ENCODE measurements at places on chromosomes 12 and 14.

DNA sequence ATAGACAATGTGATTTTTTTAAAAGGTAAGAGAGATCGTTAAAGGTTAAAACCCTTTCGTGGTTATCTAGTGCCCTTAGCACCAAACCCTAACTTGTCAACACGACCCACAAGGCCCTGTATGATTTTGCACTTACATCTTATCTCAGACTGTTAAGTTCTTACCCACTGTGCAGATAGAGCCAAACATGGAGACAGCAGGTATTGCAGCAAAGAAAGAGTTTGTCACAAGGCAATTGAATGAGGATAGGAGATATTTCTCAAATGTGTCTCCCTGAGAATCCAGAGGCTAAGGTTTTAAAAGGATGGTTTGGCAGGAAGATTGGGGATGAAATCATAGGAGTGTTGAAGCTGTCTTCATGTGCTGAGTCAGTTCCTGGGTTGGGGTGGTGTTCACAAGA is 313.4 kb downstream of the AEBP2 start:
- DNase-seq: no peak

DNA sequence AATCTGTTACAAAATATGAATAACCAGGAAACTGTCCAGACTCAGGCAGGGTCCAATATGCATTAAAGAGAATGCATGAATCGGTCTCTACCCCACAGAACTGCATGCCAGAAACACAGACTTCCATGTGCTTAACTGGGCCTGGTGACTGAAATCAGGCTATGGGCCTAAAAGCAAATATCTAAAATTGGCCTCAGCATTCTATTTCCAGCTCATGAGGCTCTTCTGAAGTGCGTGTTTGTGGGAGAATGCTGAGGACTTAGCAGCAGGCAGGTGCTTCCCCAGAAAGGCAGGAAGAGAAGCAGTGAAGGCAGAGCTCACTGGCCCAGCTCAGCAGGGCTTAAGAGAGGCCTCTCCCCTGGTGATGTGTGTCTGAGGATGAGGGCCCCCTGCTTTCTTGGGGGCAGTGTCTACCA is 48.5 kb downstream of the ADGRD1 start:
- DNase-seq: no peak

DNA sequence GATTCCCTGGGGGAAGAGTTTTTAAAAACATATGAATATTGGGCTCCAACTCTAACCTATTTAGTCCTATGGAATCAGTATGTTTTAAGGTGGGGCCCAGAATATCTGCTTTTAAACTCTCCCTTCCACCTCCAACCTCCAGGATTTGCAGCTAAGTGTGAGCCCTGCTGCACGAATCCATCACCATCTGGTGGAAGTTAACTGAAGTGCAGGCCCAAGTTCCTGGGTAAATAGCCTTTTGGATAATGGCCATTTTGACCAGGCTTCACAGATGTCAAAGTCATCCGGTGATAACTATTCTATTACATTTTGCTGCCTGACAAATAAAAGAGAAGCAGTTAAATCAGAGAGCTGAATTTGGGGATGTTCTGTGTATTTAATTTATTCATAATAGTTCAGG is 58.1 kb upstream of the RMST start:
- DNase-seq: peak; percentile 49

DNA sequence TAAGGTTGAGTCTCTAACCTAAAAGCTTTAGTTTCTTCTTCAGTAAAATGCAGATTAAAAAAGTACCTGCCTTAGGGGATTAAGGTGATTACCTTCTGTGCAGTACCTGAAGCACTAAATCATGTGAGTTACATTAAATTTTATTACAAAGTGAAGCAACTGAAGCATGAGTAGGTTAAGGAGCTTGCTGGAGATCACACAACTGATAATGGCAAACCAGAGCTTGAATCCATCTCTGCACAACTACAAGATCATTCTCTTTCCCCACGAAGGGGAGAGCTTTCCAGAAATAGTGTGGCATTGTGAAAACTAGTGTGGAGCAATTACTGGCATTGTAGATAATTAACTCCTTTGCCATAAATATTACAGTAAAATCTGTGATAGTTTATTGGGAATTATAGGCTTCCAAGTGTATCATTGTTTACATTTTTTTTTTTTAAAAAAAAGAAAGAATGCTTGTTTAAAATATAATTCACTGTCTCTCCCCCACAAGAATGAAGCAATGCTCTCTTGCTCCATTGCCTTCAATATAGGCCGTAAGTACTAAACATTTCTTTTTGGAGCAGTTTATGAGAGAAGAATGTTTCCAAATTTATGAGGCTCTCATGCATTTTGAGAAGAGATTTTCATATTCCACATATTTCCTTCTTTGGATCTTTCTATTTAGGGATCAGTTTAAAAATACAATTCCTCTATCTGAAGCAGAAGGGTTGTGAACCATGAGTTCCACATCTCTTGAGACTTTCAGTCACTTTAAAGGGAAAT is 20.5 kb downstream of the SLC38A2 start:
- DNase-seq: no peak

- DNase-seq: no peak
Measured at GRCh38 chr12:41520869-41521268, 332.7 kb downstream of the PDZRN4 start.

DNA sequence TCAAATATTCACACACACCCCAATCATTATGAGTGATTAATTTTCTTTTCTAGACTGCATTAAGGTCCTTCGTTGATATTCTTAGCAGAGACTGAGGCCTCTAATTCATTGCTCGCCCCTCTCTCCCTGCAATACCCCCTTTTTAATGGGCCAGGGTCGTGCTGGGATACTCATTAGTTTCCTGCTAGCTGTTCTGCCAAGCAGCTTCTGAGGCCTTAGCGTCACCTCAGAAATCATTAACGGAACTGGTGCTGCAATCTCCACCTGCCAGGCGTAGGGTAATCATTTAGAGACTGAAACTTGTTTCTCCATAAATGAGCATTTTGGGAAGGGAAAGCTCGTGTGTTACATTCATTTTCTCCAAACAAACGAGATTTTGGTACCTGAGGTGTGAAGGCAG is 1054.7 kb downstream of the GALC start:
- DNase-seq: no peak

- no peak for DNase-seq
Measured at GRCh38 chr12:2733493-2734355, 61.0 kb upstream of the FKBP4 start.

GRCh38 chr12:42104087-42104486 is 40.6 kb downstream of the GXYLT1 start:
- no peak for DNase-seq

DNA sequence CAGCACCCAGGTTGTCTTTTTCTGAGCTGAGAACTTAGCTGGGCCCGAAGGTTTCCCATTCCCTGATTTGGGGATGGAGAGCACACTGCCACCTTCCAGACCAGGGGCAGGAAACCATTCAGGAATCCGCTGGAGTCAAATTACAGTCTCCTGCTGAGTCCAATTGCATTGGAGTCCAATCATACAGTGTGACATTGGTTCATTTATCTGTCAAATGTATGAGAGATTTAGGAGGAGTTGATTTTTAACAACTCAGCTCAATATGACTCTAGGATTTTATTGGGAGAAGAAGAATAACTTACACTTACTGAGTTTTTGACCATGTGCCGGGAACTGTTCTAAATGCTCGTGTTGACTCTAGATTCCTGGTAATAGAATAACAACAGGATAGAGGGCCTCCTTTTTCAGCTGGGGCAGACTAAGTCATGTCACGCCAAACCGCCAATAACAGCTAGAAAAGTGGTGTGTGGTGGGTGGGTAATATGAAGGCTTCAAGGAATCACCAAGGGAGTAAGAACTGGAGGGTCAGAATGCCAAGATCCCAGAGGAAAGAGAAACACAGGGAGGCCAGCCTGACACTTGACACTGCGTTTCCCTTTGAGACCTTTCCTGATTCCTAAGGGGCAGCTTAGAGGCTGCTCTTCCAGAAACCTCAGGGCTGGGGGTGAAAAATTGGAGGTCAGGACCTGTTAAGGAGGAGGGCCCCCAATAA is 11.5 kb downstream of the SYNDIG1L start:
- no peak for DNase-seq

DNA sequence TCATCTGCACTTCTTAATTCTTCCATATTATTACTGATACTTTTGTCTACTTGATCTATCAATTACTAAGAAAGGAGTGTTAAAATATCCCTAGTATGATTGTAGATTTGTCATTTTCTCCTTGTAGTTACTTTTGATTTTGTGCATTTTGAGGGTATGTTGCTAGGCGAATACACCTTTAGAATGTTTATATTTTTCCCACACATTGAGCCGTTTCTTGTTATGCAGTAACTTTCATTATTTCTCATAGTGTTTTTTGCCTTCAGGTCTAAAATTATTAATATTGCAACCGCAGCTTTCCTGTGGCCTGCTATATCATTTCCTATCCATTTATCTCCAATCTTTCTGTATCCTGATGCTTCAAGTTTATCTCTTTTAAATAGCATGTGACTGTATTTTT is 44.6 kb upstream of the C12orf42 start:
- DNase-seq: no peak

DNA sequence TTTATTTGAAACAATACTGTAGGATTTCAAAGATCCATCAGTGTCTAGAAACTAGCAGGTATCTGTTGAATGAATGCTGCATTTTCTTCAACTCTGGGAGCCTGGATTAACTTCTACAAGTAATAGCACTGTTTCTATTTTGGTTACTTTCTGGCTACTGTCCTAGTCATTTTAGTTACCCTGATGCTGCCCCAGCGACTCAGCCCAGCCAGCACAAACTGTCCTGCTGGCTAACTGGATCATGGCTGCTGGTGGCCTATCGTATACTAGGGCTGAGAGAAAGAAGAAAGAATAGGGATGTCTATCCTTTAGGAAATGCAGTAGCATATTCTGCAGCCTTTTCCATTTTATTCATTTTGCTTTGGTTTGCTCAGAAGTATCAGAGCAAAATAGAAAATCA is 53.9 kb downstream of the NTN4 start:
- DNase-seq: no peak

GRCh38 chr14:92407410-92407809 is 84.4 kb downstream of the SLC24A4 start:
- no peak for DNase-seq

DNA sequence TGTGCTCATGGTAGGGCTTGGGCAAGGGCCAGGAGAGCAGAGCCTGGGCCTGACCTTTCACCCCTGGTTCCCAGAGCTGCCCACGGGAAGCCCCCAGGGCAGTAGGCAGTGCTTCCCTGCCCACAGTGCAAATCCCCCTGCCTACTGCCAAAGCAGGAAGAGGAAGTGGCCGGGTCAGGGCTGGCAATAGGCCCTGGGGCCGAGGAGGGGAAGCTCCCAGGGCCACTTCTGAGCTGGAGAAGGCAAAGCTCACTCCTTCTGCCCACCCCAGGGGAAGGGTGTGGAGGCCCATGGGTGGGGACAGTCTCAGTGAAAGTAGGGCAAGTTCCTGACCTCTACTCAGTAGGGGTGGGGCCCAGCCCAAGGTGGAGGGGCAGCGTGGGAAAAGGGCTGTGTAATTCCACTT is 5.4 kb upstream of the NR4A1 start:
- DNase-seq: no peak

DNA sequence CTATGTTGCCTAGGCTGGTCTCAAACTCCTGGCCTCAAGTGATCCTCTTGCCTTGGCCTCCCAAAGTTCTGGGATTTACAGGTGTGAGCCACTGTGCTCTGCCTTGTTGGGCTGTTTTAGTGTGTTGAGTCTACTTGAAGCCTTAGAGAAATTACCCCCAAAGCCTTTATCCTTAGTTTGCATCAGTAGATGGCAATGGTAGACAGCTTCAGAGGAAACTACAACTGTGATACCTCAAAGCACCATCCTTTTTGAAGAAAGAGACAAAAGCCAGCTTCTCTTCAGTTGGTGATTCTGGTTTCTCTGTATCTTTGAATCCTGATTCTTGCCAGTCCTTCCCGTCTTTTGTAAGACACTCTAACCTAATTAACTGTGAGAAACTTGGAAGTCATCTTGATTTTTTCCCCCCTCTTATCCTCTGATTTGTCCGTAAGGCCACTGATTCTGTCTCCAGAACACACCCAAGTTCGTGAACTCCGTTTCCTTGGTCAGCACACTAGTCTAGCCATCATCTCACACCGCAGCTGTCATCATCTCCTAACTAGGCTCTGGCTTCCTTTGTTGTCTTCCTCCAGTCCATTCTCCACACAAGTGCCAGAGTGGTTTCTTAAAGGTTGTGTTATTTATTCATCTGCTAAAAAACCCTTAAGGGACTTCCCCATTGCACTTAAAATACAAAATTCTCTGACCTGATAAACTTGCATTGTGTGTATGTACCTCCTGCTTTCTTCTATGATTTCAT is 20.2 kb downstream of the ATP2A2 start:
- DNase-seq: no peak

DNA sequence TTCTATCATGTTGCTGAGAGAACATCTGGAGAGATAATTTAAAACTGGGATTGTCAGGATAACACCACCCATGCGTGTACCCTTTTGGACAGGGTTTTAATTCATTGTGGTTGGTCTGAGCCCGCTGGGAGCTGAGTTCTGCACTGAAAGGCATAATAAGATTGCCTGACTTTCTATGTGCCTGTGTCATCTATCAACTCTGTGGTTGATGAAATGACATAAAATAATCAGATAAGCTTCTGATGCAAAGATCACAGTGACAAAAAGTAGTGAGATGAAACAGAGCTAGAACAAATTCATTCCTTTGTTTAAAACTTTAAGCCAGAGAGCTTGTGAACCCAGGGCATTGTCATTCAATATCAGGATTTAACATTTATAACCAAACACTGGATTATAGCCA is 98.7 kb downstream of the BBS10 start:
- DNase-seq: no peak

GRCh38 chr14:33768458-33768830 is 182.4 kb downstream of the EGLN3 start:
- DNase-seq: no peak

- no peak for DNase-seq
Measured at GRCh38 chr12:70849265-70849960, 71.1 kb downstream of the PTPRR start.

GRCh38 chr14:19895282-19895681 is 20.3 kb downstream of the OR4K2 start:
- DNase-seq: no peak

- DNase-seq: no peak
Measured at GRCh38 chr14:55329999-55330710, 58.9 kb downstream of the FBXO34 start.

DNA sequence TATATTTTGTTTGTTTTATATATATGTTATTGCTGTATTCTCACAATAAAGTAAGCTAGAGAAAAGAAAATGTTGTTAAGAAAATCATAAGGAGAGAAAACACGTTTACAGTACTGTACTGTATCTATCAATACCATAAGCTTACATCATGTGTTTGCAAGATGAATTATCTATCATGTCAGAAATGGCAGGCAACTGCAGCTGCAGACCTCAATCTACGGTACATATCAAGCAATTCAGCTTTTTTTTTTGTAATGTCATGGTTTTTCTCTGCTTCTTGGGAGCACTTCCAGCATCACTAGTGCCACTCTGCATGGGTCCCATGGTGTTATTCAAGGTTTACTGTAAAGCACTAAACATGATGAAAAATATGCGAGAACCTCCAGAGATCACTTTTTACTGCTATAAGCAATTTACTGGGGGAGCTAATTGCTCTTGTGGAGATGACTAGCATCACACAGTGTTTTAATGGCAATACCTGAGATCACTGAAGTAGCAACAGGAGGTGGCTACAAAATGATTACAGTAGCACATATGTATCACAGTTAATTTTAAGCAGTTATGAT is 9.0 kb upstream of the KRT2 start:
- DNase-seq: no peak
